ENCODE measurements at places on chromosomes 1 and 21. TPM values are rescaled to one million over a fixed set of nuclear protein-coding genes. Genes with fewer than 3 reads are reported as not detected.

The BRINP2 gene
- total RNA-seq, result not detected

The AMY1A gene
- total RNA-seq, result not detected

The TEX35 gene
- total RNA-seq, result not detected

The RNU1-4 gene
- total RNA-seq, result under 0.01 TPM

The RSPO1 gene
- total RNA-seq, result not detected

The ARMH1 gene
- total RNA-seq, result not detected

The ATP6V1G3 gene
- total RNA-seq, result 0.47 TPM

The C1orf35 gene
- 18.5 TPM for total RNA-seq

The PALMD gene
- total RNA-seq, result 63.3 TPM
